ENCODE measurements at places on chromosomes 7 and 10.

GRCh38 chr7:54932818-54933543 lies 85.8 kb upstream of the EGFR start:
- DNase-seq = peak; percentile 52
- H3K4me3 ChIP-seq = peak overlapping the region; percentile 39
- H3K36me3 ChIP-seq = no peaks in the 10 kb centered on the region
- no peaks in the 10 kb centered on the region for H3K27me3 ChIP-seq

DNA sequence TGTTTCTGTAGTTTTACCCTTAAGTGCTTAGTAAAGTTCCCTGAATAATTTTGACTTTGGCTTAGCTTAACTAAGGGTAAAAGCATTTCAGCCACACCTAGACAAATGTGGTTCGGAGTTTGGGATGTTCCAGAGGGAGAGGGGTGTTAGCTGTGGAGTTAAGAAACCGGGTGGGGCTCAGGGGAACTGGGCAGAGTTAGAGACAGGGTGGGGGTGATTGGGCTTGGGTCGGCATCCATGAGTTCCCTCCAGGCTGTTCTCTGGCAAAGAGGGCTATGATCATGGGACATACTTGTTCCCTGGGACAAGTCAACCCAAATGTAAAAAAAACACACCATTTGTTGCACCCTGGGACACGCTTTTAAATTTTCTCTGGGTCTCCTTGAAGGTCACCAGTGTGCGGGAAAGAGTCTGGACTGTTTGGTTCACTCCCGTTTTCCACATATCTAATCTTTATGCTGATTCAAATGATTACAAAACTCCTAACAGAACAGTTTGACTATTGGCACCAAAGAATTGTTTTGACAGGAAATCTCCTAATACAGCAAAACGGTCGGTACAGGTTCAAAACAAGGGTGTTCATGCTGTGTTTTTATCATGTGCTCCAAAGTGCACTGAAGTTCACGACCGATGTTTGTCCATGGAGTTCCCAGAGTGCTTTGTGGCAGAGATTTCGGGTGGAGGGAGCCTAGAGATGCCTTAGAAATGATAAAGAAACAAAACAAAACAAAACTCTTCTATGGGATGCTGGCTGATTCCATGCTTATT lies 56.5 kb downstream of the PLXDC2 start:
- H3K4me1 ChIP-seq = no peaks in the 10 kb centered on the region
- DNase-seq = no peak
- H3K4me3 ChIP-seq = no peak overlapping the region
- H3K27me3 ChIP-seq = no peaks in the 10 kb centered on the region
- no peaks in the 10 kb centered on the region for H3K36me3 ChIP-seq

GRCh38 chr7:27745064-27745583 lies 5.2 kb downstream of the TAX1BP1 start:
- H3K27ac ChIP-seq = no peak overlapping the region
- H3K4me1 ChIP-seq = peaks cover 4% of the 10 kb centered on the region
- no peak overlapping the region for H3K4me3 ChIP-seq
- no peak for DNase-seq
- peaks cover 18% of the 10 kb centered on the region for H3K36me3 ChIP-seq
- no peaks in the 10 kb centered on the region for H3K27me3 ChIP-seq

GRCh38 chr7:103100348-103100747 lies 25.4 kb downstream of the ARMC10 start:
- H3K27ac ChIP-seq = no peak overlapping the region
- H3K36me3 ChIP-seq = peaks cover 81% of the 10 kb centered on the region
- H3K4me1 ChIP-seq = no peaks in the 10 kb centered on the region

DNA sequence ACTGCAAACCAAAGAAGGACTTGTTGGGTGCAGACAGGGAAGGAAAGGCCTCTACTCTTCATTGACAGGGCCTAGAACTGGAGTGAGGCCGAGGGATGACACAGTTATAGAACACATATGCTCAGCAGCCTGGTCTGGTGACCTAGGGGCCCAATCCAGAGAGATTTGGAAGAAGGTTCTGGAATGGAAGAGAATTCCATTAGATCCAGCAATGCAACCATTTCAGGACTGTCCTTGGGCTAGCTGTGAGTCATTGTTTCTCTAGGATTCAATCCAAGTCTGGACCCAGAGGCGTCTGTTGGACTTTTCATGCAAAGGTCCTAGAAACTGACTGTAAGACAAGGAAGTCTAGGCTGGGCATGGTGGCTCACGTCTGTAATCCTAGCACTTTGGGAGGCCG lies 59.2 kb downstream of the WIPF3 start:
- no peak overlapping the region for H3K27ac ChIP-seq
- no peaks in the 10 kb centered on the region for H3K4me1 ChIP-seq
- H3K4me3 ChIP-seq = no peak overlapping the region

- no peaks in the 10 kb centered on the region for H3K36me3 ChIP-seq
- no peaks in the 10 kb centered on the region for H3K27me3 ChIP-seq
- DNase-seq = no peak
- H3K27ac ChIP-seq = no peak overlapping the region
- H3K4me3 ChIP-seq = no peak overlapping the region
These were observed 10.1 kb downstream of the SLC39A12 start for GRCh38 chr10:17961551-17962422.

DNA sequence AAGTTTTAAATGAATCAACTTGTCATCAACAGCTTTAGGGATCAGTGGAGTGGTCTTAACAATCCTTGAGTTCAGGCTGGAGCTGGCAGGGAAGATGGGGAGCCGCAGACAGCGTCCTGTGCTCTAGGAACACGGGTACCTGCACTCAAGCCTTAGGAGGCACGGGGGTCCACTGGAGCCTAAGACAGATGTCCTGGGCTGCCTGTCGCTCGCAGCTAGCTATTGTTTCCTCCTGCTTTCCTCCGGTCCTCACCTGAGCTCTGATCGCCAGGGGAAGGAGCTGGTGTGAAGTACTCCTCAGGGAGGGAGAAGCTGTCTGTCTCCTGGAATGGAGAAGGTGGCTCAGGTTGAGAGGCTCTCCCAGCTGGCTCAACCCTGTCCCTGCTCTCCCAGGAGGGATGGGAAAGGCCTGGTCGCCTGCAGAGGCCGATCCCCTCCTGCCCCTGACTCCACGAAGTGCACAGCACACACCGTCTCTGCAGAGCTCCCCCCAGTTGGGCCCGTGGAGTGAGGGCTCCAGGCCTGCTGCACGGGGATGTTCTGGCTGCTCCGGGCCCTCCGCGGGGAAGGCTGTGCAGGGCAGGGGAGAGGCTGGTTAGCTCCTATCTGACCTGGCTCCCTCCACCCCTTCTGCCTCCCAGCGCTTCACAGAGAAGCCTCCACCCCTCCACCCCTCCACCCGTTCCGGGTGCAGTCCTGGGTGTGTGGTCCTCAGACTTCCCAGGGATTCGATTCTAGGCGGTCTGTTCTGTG lies 14.5 kb upstream of the PYROXD2 start:
- H3K4me1 ChIP-seq = no peaks in the 10 kb centered on the region
- no peaks in the 10 kb centered on the region for H3K27me3 ChIP-seq
- H3K4me3 ChIP-seq = no peak overlapping the region
- H3K36me3 ChIP-seq = peaks cover 30% of the 10 kb centered on the region

DNA sequence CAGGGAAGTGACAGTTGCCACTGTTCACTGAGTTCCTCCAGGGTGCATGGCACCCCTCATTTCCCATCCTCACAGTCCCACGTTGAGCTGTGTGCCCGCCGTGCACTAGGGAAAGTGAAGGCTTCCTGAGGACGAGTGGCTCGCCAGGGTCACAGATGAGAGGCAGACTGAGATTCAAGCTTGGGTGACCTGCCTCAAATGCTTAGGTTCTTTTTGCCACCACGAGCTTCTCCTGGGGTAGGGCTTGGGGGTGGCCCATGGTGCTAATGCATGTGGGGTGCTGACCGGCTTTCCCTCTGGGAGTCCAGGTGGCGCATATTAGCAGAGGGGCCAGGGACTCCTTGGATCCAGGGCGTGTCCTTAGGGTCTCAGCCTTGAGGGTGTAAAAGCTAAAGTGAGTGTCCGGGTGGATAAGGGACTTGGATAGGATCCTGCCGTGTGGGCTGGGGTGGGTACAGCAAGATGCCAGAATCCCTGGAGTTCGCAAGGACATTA lies 1.9 kb downstream of the CALHM2 start:
- peaks cover 3% of the 10 kb centered on the region for H3K27me3 ChIP-seq
- peaks cover 44% of the 10 kb centered on the region for H3K36me3 ChIP-seq
- H3K4me1 ChIP-seq = no peaks in the 10 kb centered on the region
- no peak overlapping the region for H3K4me3 ChIP-seq
- no peak for DNase-seq
- H3K27ac ChIP-seq = no peak overlapping the region

DNA sequence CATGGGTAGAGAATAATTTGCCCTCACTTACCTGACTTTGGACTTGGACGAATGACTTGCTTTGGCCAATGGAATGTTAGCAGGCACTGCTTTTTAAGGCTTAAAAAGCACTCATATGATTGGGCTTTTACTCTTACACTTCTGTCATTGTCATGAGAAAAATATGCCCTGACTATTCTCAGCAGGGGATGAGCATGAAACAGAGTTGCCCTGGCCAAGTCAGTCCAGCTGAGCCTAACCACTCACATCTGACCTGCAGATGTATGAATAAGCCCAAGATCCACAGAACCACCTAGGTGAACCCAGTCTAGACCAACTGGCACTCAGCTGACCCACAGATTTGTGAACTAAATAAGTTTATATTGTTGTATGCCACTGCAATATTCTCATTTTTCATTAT lies 573.5 kb downstream of the TNS3 start:
- H3K27ac ChIP-seq = no peak overlapping the region
- H3K27me3 ChIP-seq = no peaks in the 10 kb centered on the region
- DNase-seq = no peak
- H3K4me1 ChIP-seq = no peaks in the 10 kb centered on the region
- H3K4me3 ChIP-seq = no peak overlapping the region

DNA sequence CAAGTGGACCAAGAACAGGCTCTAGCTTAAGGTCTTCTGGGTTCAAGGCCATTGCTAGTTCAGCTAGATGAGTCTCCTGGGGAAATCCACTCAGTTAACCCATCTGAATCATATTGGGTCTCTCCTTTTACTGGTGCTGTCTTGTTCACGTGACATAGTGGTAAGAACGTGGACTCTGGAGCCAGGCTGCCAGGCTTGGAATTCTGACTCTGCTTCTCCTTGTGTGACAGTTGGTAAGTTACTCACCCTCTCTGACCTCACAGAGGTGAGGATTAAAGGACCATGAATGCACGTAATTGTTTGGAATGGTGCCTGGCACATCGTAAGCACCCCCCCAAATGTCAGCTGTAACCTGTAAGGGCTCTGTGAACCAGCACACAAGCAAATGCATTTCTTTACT lies 9.7 kb upstream of the CALU start:
- no peaks in the 10 kb centered on the region for H3K27me3 ChIP-seq
- H3K36me3 ChIP-seq = no peaks in the 10 kb centered on the region
- H3K4me3 ChIP-seq = no peak overlapping the region
- DNase-seq = no peak

DNA sequence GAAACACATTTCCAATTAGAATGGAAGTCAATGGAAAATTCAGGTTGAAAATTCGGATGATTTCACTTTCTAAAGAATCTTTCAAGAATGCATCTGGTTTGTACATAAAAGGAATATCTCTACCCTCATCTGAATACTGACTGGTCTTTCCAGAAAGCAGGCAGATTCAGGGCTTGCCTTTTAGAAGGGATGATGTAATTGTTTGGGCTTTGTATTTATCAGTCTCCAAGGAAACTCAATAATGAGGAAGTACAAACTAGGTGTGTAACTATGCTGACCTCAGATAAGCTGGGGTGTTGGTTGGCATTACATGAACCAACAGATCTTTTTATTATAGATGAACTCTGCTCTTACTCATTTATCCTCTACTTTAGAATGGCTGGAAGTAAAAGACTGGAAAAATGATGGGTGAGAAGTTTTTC lies 24.1 kb downstream of the PDLIM1 start:
- peaks cover 14% of the 10 kb centered on the region for H3K4me1 ChIP-seq
- no peak overlapping the region for H3K27ac ChIP-seq
- H3K36me3 ChIP-seq = no peaks in the 10 kb centered on the region
- DNase-seq = peak; percentile 56

DNA sequence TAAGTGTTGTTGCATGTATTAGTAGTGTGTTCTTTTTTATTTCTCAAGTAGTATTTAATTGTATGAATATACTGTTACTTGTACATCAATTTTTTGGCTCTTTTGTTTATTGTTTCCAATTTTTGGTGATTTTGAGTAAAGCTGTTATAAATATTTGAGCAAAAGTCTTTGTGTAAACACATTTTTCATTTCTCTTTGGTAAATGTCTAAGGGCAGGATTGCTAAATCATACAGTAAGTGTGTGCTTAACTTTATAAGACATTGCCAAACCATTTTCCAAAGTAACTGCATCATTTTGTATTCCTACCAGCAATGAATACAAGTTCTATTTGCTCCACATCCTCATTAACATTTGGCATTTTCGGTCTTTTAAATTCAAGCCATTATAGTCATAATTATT lies 92.8 kb downstream of the ICA1 start:
- H3K27ac ChIP-seq = no peak overlapping the region
- no peaks in the 10 kb centered on the region for H3K27me3 ChIP-seq
- no peaks in the 10 kb centered on the region for H3K36me3 ChIP-seq
- no peak for DNase-seq

GRCh38 chr7:68205826-68206225 lies 1209.2 kb downstream of the TYW1 start:
- DNase-seq = no peak
- no peaks in the 10 kb centered on the region for H3K27me3 ChIP-seq
- no peak overlapping the region for H3K4me3 ChIP-seq
- no peaks in the 10 kb centered on the region for H3K36me3 ChIP-seq
- no peak overlapping the region for H3K27ac ChIP-seq
- H3K4me1 ChIP-seq = peaks cover 3% of the 10 kb centered on the region

DNA sequence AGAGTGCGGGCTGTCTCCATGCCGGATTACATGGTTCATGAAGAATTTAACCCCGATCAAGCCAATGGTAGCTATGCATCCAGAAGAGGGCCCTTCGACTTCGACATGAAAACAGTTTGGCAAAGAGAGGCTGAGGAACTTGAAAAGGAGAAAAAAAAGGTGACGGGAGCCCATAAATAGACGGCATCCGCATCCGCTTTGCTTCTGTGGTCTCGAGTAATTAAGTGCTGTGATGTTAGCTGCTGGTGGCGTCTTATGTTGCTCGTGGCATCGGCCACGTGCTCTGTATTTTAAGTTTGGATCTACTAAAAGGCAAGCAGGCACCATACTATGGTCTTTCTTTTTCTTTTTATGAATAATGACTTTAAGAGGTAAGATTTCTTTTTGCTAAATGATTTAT lies 11.1 kb downstream of the C7orf57 start:
- H3K27me3 ChIP-seq = peaks cover 6% of the 10 kb centered on the region
- peaks cover 5% of the 10 kb centered on the region for H3K4me1 ChIP-seq
- H3K4me3 ChIP-seq = no peak overlapping the region
- no peaks in the 10 kb centered on the region for H3K36me3 ChIP-seq

DNA sequence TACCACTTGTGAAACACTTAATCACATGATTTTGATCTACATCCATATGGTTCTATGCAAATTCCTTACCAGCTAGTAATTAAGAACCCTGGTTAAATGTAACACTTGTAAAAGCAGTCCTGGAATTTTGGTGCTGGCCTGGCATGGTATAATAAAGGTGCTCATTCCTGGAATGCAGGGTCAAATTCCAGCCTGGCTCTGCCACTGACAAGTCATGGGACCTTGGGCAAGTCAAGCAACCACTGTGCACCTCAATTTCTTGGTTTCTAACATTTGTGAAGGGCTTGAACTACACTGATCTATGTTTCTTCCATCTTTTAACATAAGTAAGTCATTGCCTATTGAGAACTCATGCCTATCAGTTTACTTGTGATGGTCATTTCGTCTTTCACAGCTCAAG lies 91.9 kb upstream of the PIK3CG start:
- no peaks in the 10 kb centered on the region for H3K27me3 ChIP-seq
- no peaks in the 10 kb centered on the region for H3K36me3 ChIP-seq
- peaks cover 2% of the 10 kb centered on the region for H3K4me1 ChIP-seq
- H3K27ac ChIP-seq = no peak overlapping the region
